SJSA1 (cell line): ENCODE measurements at places on chromosomes 1 and 21.

- DNase-seq: no peak
Observed at GRCh38 chr21:37149411-37149810, 76.4 kb downstream of the TTC3 start.

- no peak for DNase-seq
Observed at GRCh38 chr1:25117233-25117823, 115.0 kb downstream of the SYF2 start.

DNA sequence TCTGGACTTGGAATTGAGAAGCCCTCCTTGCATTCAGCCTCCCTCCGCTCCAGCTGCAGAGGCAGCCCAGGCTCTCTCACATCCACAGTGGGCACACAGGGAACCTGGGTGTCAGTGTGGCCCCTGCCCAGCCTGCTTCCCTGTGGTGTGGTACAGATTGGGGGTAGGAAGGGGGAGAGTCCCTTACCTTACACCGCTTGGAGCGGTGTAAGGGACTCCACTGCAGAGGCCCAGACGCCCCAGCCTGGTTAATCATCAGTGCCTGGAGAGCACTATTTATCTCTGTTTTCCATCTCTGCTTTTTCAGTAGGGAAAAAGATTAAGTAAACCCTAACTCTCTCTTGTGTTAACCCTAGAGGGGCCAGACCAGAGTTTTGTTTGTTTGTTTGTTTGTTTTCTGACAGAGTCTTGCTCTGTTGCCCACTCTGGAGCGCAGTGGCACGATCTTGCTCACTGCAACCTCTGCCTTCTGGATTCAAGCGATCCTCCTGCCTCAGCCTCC lies 803 bp upstream of the RHBG start:
- no peak for DNase-seq

GRCh38 chr1:77038000-77038399 lies 170.7 kb downstream of the ST6GALNAC5 start:
- DNase-seq: no peak

- DNase-seq: no peak
Observed at GRCh38 chr1:70247768-70248167, 26.6 kb downstream of the SRSF11 start.

- no peak for DNase-seq
Observed at GRCh38 chr1:165639821-165640623, 9.0 kb downstream of the MGST3 start.
